AG10803 (cell line): ENCODE measurements at places on chromosomes 6 and 20.

DNA sequence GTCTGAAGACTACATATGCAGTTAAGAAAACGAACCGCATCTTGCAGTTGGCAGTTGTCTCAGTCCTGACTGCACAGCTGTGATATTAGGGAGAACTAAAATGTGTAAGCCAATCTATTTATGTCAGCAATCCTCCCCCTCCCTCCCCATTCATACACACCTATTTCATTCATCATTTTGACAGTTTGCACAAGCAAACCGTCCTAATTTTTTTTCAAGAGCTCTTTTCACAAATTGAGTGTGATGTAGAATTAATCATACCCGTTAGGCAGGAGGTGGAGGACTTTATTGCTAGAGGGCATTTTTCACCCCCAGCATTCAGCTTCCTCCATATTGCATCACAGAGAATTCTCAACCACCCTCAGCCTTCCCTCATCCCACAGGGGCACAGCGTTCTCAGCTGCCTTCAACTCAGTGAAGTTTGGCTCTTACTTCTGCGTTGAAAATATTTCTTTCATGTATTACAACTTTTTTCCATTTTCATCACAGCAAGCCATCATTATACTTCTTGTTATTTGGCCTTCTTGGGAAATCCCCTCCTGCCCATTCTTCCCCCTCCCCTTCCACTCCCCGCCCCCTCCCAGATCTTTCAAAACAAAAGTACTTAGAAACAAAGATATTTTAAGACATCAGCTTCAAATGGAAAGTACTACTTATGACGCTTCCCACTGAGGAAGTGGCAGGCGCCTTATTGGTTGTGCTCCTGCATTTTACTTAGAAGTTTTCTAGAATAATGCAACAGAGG is 37.5 kb downstream of the NOX3 start:
- DNase-seq = peak; percentile 77

- no peak for DNase-seq
Observed at GRCh38 chr6:13488896-13489237, 1.5 kb upstream of the GFOD1 start.

DNA sequence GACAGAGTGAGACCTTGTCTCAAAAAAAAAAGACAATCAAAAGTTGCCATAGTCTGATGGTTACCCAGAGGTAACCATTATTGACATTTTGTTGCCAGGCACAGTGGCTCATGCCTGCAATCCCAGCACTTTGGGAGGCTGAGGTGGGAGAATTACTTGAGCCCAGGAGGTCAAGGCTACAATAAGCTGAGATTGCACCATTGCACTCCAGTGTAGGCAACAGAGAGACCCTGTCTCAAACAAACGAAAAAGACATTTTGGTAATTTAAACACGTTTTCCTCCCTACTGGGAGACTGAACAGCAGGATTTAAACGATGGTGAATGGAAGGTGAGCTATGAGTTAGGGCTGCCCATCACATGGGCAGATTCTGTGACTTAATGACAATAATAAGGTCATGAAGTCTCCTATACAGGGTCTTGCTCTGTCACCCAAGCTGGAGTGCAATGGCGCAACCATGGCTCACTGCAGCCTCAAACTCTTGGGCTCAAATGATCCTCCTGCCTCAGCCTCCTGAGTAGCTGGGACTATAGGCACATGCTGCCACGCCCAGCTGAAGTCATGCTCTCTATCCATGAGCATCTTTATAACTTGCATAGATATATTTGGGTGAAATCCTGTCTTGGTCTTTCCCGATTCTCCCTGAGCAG is 4.2 kb upstream of the ASXL1 start:
- no peak for DNase-seq

- no peak for DNase-seq
Observed at GRCh38 chr6:133130863-133131262, 110.3 kb upstream of the EYA4 start.

DNA sequence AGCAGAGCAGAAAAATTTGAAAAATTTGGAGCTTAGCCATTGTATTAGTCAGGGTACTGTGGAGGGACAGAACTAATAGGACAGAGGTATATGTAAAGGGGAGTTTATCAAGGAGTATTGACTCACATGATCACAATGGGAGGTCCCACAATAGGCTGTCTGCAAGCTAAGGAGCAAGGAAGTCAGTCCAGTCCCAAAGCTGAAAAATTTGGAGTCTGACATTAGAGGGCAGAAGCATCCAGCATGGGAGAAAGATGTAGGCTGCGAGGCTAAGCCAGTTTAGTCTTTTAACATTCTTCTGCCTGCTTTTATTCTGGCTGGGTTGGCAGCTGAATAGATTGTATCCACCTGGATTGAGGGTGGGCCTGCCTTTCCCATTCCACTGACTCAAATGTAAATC is 82.0 kb downstream of the SMPDL3A start:
- DNase-seq = no peak

DNA sequence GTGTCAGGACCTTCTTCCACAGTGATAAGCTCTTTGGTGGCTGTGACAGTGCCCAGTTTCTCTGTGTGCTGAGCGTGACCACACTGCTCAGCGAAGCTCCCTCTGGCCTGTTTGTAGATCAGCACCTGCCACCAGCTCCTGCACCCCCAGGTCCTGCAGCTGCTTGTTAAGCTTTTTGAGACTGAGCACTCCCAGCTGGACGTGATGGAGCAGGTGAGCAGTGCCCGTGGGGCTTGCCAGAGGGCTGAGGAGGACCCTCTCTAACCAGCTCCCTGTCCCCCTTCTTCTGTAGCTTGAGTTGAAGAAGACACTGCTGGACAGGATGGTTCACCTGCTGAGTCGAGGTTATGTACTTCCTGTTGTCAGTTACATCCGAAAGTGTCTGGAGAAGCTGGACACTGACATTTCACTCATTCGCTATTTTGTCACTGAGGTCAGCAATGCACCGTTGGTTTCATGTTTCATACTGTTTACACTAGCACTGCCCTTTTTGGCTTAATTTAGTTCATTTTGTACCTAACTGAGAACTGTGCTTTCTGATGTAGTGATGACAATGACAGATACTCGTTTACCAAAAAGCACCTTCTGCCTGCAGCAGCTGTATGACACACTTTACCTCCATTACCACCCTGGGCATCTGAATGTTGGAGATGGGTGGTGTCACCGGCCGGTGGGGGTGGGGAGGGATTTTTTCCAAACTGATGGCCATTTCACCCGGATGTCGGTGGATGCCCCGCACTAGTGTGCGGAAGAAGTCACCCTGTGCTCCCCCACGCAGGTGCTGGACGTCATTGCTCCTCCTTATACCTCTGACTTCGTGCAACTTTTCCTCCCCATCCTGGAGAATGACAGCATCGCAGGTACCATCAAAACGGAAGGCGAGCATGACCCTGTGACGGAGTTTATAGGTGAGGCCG is 12.5 kb downstream of the NELFCD start:
- DNase-seq = no peak

GRCh38 chr6:55584654-55585354 is 5.8 kb upstream of the HMGCLL1 start:
- no peak for DNase-seq

- DNase-seq = no peak
Observed at GRCh38 chr20:815226-815625, 18.3 kb upstream of the FAM110A start.

DNA sequence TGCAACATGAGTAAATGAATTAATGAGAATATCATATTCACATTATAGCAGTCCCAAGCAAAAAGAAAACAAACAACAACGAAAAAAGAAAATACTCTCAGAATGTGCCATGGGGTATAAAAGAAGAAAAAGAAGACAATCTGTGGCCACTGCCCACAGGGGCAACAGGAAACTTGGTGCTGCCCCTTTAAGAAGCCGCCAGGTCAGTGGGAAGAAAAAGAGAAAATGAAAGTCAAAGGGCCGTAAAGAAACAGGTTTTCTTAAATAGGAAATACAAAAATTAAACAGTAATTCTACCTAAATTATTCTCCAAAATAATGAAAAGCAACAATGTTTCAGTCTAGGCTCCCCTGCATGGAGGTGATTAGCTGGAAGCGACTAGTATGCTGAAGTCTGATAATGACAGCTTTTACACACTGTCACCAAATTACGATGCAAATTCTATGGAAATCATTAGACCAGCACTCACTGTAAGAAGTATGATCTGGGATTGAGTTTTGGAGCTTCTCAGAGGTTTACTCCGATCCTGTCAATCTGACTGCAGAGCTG is 23.6 kb downstream of the GMDS start:
- DNase-seq = no peak

DNA sequence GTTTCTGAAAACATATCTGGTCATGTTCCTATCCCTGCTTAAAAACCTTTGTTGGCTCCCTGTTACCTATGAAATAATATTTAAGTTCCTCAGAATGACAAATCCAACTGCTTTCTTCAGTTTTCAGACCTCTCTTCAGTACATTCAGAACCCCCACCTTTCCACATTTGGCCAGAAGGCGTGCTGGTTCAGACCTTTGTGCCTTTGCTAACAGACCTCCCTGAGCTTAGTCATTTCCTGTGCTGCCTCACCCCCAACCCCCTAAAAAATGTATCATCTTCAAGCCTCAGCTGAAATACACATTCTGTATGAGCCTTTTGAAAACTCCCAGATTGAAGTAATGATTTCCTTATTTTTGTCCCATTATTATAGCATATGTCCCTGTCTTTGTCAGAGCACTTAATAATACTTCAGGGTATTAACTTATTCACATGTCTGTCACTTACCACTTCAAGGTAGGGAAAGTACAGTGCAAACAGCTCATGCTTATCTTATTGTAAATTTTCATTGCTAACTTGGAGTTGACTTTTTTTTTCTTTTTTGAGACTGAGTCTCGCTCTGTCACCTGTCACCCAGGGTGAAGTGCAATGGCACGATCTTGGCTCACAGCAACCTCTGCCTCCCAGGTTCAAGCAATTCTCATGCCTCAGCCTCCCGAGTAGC is 19.7 kb downstream of the FAM217A start:
- peak; percentile 79 for DNase-seq

- no peak for DNase-seq
Observed at GRCh38 chr6:159633196-159633595, 59.8 kb downstream of the SOD2 start.

DNA sequence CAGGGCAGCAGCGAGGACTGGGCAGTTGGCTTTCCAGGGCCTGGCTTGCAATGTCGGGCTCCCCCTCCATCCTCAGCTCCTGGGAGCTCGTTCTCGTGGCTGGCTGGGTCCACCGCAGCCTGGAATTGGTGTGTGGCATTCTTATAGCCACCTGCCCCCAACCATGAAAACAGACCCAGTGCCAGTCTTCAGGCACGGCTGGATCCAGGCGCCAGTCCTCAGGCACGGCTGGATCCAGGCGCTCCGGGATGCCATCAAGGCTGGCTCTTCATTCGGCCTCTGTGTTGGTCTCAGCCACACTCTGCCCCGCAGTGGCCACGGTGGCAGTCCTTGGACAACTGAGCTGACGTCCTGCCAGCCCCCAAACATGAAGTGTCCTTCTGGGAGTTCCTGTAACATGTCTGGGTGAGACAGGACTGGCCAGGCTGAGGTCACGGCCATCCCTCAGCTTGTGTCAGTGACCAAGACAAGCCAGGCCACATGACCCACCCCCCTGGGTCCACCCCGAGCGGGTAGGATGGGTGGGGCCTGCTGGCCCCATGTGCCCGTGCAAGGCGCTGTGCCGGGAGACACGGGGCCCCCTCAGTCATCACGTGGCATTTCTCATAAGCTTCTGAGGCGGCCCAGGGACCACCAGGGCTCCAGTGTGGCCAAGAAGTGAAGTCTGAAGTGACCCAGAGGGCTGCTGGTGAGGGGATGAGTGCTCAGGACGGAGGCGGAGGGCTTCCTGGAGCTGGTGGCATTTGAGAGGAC is 99.0 kb downstream of the TAF4 start:
- DNase-seq = no peak

DNA sequence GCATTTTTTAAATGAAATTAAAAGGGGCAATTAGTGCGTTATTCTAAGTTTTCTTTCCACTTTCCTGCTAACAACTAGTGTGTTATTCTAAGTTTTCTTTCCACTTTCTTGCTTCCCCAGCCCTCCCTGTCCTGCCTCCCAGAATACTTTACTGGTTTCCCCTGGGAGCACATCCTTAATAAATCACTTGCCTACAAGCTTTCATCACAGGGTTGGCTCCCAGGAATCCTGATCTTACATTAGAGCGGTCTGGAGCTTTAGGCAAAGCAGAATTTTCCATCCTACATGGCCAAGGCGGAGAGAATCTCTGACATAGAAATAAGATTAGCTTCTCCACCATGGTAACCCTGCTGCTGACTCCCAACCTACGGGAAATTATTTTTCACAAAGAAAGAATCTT is 150.4 kb downstream of the BFSP1 start:
- DNase-seq = peak; percentile 2

GRCh38 chr6:65524232-65524631 is 182.8 kb downstream of the EYS start:
- DNase-seq = no peak

DNA sequence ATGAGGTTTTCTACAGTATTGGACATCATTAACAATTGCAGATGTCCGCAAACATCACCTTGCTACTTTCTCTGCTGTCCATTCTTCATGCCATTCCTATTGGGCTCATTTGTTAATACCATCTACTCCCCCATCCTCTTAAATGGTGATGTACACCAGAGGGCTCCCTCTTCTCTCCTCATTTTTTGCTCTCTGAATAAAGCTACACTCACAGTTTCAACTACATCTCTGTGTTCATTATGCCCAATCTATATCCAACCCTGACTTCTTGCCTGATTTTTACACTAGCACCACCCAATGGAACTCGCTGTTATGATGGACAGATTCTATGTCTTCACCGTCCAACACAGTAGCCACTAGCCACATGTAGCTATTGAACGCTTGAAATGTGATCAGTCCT is 288.1 kb upstream of the ID4 start:
- no peak for DNase-seq

- DNase-seq = no peak
Observed at GRCh38 chr6:149212892-149213801, 104.4 kb upstream of the TAB2 start.

DNA sequence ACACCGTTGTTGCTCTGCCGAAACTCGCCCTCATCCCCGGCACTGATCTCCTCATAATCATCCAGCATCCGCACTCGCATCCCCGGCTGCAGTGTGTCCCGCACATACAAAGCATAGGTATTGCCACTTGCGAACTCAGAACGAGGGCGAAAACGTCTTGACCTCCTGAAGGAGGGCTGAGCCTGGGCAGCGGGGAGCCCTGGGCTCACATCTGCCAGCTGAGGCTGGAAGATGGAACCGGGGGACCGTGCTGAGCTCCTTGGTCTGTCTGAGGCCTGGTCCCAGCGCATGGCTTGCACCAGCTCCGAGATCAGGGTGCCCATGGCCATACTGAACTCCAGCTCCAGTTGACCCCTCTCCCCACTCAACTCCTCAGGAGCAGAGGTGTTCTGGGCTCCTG is 2.7 kb downstream of the CUL7 start:
- DNase-seq = no peak

- no peak for DNase-seq
Observed at GRCh38 chr20:38579219-38579910, 1.6 kb upstream of the ADIG start.

DNA sequence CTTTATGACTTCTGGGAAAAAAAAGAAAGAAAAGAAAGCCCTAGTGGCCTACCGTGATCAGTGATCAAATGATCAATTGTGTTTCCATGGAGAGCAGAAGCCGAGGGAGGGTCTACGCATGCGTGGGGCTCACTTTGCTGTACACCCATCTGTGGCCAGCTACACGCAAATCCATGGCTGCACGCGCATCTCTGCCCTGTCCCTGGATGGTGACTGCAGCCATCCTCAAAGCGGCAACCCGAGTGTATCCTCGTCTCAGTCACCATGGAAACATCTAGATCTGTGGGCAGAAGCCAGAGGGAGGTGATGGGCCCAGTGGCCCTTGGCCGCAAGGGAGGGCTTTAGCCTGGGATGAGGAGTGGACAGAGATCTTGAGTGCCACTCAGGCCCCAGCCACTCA is 785 bp upstream of the ULBP3 start:
- DNase-seq = no peak
